B cell (primary cell): ENCODE measurements at places on chromosomes 7 and 10. TPM values are rescaled to one million over a fixed set of nuclear protein-coding genes. Genes with fewer than 3 reads are reported as not detected.

- H3K36me3 ChIP-seq: no peaks in the 10 kb centered on the region
- H3K27ac ChIP-seq: no peak overlapping the region
- no peaks in the 10 kb centered on the region for H3K4me1 ChIP-seq
- H3K4me3 ChIP-seq: no peak overlapping the region
- no peaks in the 10 kb centered on the region for H3K27me3 ChIP-seq
- DNase-seq: no peak
Measured at GRCh38 chr10:58952747-58953466, 223.5 kb upstream of the PHYHIPL start.

GRCh38 chr10:44476409-44477045, 91.6 kb upstream of the CXCL12 start:
- DNase-seq: no peak
- no peaks in the 10 kb centered on the region for H3K36me3 ChIP-seq
- no peaks in the 10 kb centered on the region for H3K4me1 ChIP-seq
- no peak overlapping the region for H3K27ac ChIP-seq
- no peaks in the 10 kb centered on the region for H3K27me3 ChIP-seq
- H3K4me3 ChIP-seq: no peak overlapping the region

DNA sequence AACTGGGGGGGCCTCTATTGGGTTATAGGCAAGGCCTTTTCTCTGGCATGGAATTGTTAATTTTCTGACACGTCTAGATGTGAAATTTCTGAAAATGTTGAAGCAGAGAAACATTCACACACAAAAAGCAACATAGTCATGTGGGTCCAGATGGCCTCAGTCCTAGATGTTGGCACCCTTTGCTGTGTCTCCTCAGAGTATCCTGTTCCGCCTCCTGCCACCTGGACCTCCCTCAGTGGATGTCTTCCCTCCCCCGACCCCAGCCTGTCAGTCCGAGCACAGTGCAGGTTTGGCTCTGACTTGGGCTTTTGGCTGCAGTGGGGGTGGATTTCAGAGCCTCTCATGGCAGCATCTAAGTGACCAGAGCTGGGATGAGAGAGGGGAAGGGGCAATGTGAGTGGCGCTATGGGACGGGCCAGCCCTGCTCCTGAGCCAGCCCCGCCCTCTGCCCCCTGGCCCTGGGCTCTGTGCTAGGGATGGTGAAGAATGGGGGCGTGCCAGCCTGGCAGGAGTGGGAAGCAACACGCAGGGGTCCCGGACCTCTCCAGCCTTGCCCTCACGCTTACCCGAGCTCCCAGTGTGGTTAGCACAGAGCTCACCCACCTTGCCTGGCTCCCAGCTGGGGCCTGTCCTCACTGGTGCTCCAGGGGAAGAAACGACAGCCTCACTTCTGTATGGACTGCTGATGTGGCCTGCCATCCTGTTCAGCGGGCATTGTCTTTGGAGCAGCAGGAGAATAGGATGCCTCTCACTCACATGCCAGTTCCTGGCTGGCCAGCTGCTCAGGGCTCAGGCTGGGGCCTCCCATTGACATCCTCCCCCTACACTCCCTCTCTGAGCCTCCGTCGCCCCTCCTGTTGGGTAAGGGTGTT, 6.2 kb downstream of the ATP6V0E2 start:
- H3K36me3 ChIP-seq: peaks cover 10% of the 10 kb centered on the region
- no peak overlapping the region for H3K27ac ChIP-seq
- no peaks in the 10 kb centered on the region for H3K27me3 ChIP-seq
- H3K4me1 ChIP-seq: peaks cover 4% of the 10 kb centered on the region

Gene HECW1
- total RNA-seq: not detected in 2 replicates

Gene CPXM2
- not detected in 2 replicates for total RNA-seq

Gene CYP26C1
- total RNA-seq: 0.19 and 0.57 TPM in 2 replicates

Gene INA
- not detected in 2 replicates for total RNA-seq
